Stimulated activated CD8-positive, alpha-beta memory T cell treated with anti-CD3 and anti-CD28 coated beads, Interleukin-4, amount 100 ng/mL, for 1 hour (primary cell): ENCODE measurements at places on chromosomes 1 and 21.

- DNase-seq, result no peak
Measured at GRCh38 chr21:38948377-38949069, 142.8 kb downstream of the ETS2 start.

GRCh38 chr1:23400324-23401114, 24.0 kb downstream of the TCEA3 start:
- DNase-seq, result no peak

DNA sequence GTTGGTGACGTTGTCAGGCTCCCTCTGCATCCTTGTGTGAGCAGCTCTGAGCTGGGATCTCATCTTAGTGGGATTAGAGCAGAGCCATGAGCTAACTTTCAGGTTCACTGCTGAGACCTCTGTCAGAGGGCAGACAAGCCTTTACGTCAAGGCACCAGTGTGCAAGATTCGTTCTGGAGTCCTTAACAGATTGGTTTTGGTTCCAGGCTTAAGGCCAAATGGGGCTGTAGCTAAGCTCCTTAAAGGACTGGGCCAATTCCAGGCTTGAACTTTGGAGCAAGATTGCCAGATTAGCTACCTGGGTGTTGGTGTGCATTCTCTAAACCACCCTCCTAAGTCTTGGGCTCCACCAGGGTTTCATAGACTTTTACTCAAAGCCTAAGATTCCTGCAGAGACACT, 52.6 kb upstream of the PDC start:
- no peak for DNase-seq

- DNase-seq, result no peak
Measured at GRCh38 chr1:59678493-59679228, 136.1 kb upstream of the HOOK1 start.

DNA sequence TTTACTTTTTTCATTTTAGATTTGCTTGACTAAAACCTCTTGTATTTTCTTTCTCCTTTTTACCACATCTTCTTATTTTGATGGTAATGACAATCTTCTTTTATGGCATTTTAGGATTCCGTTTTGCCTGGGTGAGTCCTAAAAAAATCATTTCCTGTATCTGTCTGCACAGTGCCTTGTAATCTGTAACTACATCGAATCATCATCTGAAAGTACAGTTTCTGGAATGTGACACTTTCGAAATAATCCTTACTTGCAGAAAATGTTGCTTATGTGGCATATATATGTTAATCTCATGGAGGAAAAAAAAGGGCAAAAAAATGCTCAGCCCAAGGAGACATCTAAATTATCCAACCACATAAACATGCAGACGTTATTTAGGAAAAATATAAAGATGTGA, 29.0 kb downstream of the GREM2 start:
- no peak for DNase-seq

- peak; percentile 82 for DNase-seq
Measured at GRCh38 chr1:223142795-223143536, at the start of gene TLR5. Gene TLR5 (minus strand): TSS chr1:223143248. CDS start chr1:223113031, 30,217 bp downstream.

GRCh38 chr1:164769486-164770130, 210.6 kb downstream of the PBX1 start:
- no peak for DNase-seq

DNA sequence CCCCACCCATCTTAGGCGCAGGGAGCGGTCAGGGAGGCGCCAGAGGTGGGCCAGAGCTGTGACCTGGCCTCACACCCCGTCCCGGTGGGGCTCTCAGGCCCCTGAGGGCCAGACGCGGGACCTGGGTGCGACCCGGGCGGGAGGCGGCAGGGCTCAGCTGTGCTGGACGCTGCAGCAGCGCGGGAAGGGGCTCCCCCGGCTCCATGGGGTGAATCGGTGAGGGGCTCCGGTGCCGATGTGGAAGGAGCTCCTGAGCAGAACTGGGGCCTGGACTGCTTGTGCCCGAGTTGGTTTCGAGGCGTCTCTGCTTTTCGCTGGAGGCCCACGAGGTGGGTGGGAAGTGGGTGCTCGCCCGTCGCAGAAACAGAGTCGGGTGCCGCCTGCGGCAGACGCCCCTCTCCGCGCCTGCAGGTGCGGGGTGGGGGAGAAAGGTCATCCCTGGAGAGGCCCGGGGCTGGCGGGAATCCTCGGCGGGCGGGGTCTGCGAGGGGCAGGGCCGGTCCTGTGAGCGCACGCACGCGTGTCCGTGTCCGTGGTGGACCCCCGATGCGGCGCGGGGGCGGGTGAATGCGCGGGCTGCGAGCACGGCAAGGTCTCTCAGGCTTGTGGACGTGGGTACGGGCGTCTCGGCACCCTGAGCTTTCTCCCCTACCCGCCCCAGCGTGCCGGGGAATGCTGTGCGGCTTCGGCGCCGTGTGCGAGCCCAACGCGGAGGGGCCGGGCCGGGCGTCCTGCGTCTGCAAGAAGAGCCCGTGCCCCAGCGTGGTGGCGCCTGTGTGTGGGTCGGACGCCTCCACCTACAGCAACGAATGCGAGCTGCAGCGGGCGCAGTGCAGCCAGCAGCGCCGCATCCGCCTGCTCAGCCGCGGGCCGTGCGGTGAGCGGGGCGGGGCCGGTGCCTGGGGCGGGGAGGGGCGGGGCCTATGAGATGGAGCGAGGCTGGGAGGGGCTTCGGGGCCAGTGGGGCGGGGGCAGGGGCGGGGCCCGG, 20.4 kb downstream of the AGRN start:
- peak; percentile 55 for DNase-seq

DNA sequence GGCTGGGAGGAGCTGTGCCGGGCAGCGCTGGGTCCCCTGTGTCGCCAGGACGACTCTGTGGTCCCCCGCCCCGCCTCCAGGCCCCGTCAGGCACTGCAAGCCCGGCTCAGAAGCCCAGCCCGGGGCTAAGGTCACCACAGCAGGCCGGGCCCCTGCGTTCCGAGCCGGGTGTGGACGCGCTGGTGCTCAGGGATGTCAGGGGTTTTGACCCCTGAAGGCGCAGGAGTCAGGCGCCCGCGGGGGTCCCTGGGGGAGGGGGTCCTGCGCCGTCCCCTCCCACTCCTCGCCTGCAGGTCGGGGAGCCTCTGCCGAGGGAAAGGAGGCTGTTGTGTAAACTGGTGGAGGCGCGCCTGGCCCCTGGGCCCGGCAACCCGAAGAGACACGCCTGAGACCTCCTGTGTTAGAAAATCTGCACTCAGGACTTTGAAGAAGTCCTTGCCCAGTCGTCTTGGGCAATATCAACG, 23.7 kb upstream of the TMEM54 start:
- no peak for DNase-seq

DNA sequence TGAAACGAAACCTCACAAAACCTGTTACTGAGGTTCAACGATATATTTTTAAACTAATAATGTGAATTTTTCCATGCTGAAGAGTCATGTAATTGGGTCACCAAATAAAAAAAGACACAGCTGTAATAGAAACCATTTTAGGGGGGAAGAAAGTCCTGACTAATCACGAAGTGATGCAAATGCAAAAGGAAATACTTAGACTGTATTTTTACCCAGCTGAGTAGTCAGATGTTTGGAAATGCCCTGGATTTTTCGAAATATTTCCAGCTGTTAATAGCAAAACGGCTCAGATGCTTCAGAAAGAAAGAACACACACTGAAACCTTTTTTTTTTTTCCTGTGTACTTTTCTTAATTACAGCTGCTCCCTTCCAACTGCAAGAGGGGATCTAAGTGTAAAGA, 210.3 kb downstream of the SETD4 start:
- DNase-seq, result no peak

- DNase-seq, result no peak
Measured at GRCh38 chr21:46156378-46156645, 933 bp upstream of the FTCD start.

- no peak for DNase-seq
Measured at GRCh38 chr1:55334797-55335196, 119.6 kb upstream of the USP24 start.

DNA sequence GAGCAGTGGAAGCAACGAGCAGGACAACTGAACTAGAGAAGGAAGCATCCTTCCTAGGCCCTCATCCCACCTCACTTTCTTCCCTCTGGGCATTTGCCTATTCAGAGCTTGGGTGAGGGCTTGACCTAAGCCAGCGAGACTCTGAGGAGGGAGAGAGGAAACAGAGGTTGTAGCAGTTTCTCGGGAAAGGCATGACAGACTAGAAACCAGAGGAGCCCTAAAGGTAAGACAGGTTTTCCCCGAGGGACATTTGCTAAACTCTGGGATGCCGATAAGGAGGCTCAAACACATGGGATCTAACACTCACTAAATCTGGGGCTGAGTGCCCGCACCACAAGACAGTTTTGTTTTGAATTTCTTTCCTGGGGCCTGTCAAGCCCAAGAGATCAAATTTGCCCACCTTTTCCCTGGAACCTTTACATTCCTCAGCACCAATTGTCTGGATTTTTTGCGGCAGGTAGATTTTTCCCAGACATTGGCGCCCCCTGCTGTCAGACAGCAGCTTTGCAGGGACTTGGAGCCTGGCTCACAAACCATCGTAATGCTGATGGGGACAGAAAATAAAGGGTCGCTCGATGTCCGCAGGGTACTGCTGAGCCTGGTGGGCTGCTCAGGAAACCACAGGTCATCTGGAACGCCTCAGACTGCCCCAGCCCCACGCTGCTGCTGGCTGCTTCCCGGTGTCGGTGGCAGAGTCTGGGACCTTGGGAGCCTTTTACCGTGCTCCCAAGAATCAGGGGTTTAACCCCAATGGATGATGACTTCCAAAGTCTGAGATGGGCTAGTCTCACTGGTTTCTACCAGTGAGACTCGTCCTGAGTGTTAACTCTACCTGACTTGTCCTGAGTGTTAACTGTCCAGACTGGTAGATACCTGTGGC, 23.4 kb upstream of the TSPAN2 start:
- DNase-seq, result peak; percentile 24

DNA sequence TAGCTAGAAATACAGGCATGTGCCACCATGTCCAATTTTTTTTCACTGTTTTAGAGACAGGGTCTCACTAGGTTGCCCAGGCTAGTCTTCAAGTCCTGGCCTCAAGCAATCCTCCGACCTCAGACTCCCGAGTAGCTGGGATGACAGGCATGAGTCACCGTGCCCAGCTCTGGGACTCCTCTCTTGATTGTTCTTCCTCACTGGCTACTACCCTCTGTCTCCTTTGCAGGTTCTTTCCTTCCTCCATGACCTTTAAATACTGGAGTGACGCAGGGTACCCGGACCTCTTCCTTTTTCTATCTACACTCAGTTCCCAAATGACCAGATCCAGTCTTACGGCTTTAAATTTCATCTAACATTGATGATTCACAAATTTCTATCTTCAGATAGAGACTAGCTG, 34.9 kb downstream of the ASH1L start:
- DNase-seq, result no peak

GRCh38 chr1:63327417-63328054, 5.2 kb downstream of the FOXD3 start:
- DNase-seq, result no peak

DNA sequence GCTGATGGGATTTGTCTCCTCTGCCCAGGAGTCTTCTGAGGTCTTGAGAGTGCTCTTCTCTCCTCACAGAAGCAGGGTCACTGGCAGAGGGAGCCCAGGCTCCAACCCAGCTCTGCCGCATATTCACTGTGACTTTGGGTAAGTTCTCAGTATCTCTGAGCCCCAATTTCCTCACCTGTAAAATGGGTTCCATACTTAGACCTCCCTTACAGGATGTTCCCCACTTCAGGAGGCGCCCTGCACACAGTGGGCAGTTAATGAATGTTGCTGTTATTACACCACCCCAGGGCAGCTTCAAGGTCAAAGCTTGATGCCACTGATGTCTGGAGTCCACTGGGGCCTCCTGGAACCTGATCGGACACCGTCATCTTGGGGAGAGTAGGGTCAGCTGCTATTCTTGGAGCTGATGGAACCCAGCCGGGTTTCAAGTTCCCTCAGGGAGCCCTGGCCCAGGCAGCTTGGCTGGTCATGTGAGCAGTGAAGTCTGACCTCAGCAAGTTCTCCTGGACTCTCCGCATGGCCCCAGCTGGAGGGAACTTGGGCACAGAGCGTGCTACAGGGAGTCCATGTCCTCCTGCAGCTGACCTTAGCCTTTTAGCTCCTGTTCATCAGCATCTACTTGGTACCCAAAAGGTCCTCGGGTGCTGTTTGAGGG, 21.8 kb downstream of the COA7 start:
- no peak for DNase-seq

GRCh38 chr1:6581561-6582305, 1.9 kb downstream of the ZBTB48 start:
- no peak for DNase-seq

- no peak for DNase-seq
Measured at GRCh38 chr1:219692981-219693380, 80.1 kb upstream of the ZC3H11B start.

GRCh38 chr1:181551249-181551648, 67.9 kb downstream of the CACNA1E start:
- DNase-seq, result no peak

DNA sequence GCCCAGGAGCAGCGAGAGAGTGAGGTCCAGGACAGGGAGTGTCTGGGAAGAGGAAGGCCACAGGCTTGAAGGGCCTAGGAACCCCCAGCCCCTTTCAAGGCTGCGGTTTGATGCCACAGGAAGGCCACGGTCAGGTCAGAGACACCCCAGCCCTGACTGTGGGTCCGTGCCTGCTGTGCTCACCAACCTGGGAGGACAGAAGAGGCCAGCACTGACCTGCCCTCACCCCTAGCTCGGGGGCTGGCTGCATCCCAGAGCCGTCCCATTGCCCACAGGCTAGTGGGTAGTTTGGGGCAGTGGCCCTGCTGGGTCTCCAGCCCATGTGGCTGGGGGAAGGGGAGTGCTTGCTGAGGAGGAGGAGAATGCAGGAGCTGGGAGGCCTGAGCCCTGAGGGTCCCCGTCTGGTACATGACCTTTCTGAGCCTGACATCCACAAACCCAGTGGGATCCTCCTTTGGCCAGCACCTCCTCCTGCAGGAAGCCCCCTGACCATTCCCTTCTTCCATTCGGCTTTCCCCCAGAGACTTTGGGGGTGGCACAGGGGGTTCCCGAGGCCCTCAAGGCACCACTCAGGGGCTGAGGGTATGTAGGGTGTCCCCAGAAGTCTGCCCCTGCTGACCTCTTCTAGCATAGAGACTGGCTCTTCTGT, 54.3 kb downstream of the WNT9A start:
- no peak for DNase-seq

DNA sequence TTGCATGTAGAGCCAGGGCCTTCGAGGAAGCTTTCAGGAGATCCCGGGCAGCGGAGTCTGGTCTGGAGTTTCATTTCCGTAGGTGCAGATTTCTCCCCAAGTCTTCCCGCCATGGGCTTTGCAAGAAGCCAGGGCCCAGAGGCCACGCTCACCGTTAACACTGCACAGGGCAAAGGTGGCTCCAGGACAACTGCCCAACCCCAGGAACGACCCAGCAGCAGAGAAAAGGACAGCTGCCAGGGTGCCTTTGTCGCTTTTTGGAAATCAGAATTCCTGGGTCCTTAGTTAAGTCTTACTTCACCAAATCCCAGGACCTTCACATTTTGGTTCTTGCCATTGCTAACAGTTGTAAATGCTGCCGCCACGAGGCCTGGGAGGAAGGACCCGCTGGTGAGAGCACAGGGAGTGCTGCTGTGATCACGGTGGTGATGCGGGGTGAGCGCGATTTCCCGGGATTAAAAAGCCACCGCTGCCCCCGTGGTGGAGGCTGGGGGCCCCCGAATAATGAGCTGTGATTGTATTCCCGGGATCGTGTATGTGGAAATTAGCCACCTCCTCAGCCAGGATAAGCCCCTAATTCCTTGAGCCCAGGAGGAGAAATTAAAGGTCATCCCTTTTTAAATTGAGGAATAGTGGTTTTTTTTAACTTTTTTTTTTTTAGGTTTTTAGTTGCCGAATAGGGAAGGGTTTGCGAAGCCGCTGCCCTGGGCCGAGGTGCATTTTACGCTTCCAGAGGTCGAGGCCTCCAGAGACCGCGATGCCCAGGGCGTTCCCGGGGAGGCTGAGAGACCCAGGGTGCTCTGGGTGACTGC, 8.2 kb downstream of the SIM2 start:
- no peak for DNase-seq
